Activated T-helper 1 cell treated with anti-CD3 and anti-CD28 coated beads, Interleukin-2, amount 50 U/mL, for 16 hours (primary cell): ENCODE measurements at places on chromosomes 7 and 10.
A peak's percentile ranks its signal among the peaks of the same experiment; 100 is the strongest.

DNA sequence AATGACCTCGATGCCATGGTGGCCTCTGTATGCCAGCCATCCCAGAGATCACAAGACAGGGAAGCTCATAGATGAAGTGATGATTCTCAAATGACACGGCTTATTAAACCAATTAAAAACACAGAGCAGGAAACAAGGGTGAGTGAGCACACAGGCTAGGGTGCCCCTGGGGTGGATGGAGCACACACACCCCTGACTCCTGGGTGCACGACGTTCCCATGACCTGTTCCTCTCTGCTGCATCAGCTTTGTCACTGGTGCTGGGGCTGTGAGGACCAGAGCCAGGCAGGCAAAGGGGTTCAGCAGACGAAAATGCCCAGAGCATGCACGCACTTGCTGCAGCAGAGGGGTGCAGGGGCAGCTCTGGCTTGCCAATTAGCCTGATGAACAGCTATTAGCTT lies 86.5 kb upstream of the LRRC4 start:
- no peak for DNase-seq

DNA sequence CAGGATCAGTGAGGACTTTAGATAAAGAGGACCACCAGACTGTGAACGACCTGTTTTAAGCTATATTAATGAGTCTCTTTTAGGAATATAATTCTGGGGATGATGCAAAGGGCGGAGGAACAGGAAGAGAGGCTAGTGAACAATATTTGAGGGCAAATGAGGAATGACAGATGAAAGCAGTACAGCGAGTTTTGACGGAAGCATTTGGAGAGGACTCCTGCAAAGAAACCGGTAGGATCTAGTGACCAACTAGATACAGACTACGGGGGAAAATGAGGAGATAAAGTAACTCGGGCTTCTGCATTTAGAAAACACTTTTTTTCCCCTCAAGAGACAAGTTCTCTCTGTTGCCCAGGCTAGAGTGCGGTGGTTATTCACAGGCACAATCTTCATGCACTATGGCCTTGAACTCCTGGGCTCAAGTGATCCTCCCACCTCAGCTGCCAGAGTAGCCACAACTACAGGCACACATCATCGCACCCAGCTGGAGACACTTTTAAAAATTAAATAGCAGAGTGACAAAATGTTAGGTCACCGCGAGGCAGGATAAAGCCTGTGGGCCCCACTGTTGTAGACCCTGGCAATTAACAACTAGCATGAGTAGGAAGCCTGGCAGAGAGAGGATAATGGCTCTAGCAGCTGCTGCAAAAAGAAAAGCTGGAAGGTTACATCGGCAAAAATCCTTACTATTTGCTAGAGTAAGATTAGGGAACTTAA lies 143.2 kb downstream of the SRPK2 start:
- no peak for DNase-seq

- no peak for DNase-seq
Observed at GRCh38 chr10:68566955-68567354, 6.8 kb downstream of the TET1 start.

GRCh38 chr7:150322833-150323681 lies at the start of the genes ACTR3C and LRRC61:
Gene ACTR3C, minus strand, starts transcription at chr7:150323545. Its CDS starts 28,249 bp downstream, at chr7:150295296.
Gene LRRC61, plus strand, starts transcription at chr7:150323355. Its CDS starts 13,507 bp downstream, at chr7:150336862.
- DNase-seq: peak; percentile 29

GRCh38 chr10:31153692-31154091 lies 122.0 kb upstream of the ZNF438 start:
- no peak for DNase-seq

DNA sequence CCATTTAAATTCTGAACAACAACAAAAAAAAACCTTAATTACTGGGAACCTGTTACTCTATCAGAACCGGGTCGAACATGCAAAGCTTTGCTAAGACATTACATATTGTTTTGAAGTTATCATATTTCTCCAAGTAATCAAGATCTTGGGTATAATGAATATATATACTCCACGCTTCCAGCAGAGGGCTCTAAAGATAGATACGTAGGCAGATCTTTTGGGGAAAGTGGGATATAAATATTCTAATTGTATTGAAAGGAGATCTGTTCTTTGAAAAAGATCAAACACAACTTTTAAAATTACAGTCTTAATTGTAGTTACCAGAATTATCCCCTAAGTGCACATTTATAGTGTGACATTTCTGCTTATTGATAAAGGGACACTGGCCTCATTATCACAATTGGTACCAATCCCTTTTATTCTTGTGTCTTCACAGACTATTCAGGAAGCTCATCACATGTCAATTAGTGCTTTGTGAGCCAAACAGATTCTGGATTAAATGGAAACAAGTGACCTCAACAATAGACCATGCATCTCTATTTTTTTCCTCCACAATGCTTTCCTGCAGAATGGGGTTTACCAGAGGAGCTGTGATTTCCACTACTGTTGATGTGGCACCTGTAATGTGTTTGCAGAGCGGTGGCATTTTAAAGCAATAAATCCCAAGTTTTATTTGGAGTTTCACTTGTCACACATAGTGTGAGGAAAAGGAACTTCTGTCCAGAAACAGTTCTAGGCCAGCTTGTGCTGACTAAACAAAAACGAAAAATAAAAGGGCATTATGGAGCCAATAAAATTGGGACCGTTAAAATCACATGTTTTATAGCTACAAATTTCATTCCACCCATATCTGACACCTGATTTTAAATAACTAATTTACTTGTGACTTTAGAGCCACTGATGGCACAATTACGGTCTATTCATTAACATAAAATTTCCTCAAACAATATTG lies 122.4 kb downstream of the CTTNBP2 start:
- no peak for DNase-seq

- no peak for DNase-seq
Observed at GRCh38 chr7:83413424-83413823, 235.5 kb downstream of the SEMA3E start.

- no peak for DNase-seq
Observed at GRCh38 chr7:140153666-140154161, 23.1 kb downstream of the KDM7A start.

GRCh38 chr10:72719941-72720592 lies 28.1 kb downstream of the MCU start:
- DNase-seq: no peak

GRCh38 chr7:24757353-24758275 lies at the start of gene GSDME:
Gene GSDME, minus strand, starts transcription at chr7:24757464. Its CDS starts 7,690 bp downstream, at chr7:24749774.
- DNase-seq: no peak

- DNase-seq: no peak
Observed at GRCh38 chr7:134126146-134126545, 994 bp upstream of the LRGUK start.

DNA sequence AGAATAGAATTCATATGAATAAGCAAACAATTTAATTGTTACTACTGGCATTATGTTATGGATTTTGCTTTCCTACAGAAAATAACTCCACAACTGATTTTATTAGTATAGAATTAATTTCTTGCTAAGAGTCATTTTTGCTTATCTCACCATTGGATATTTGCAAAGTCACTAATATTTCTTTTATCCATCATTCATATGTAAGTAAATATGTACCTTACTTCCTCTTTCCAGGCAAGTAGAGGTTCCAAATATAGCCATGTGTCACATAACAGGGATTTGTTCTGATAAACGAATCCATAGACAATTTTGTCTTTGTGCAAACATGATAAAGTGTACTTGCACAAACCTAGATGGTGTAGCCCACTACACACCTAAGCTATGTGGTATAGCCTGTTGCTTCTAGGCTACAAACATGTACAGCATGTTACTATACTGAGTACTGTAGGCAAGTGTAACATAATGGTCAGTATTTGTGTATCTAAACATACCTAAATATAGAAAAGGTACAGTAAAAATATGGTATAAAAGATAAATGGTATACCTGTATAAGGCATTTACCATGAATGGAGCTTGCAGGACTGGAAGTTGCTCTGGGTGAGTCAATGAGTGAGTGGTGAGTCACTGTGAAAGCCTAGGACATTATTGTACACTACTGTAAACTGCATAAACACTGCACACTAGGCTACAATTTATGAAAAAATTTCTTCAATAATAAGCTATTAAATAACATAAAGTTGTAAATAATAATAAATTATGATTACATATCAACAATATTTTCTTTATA lies 18.3 kb downstream of the KLLN start:
- no peak for DNase-seq

- no peak for DNase-seq
Observed at GRCh38 chr10:1662438-1663025, 74.8 kb downstream of the ADARB2 start.

GRCh38 chr7:20146451-20146850 lies 70.7 kb downstream of the MACC1 start:
- DNase-seq: no peak

DNA sequence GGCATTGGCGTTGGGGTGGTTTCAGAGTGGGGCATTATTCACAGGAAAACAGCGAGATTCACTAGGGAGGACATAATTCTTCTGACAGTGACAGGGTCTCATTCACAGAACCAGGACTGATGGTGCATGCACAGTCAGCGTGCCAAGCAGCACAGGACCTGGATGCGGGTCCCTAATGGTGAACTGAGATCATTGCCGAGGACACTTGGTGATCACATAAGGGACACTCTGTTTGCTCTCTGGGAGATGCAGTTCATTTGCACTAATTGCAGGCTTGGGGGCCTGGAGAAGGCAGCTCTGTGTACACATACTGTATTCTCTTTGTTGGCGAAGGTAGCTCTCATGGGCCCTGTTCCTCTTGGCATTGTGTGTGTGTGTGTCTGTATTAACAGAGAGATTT lies 716.1 kb downstream of the PHTF2 start:
- DNase-seq: no peak

DNA sequence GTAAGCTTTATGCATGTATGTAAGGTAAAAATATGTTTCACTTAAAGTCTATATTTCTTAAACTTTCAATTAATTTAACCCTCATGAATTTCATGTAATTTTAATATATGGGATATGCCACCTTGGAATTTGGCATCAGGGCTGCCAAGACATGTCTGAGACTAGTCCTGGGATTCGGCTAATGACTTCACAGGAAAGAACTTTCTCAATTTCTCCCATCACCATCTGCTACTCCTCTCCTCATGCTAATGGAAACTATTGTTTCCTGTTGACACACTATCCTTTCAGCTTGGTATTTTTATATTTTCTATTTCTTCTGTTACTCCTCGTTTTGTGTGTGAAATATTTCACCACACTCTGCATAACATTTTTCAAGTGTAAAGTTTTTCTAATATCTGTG lies 205.9 kb downstream of the ARL4A start:
- no peak for DNase-seq

DNA sequence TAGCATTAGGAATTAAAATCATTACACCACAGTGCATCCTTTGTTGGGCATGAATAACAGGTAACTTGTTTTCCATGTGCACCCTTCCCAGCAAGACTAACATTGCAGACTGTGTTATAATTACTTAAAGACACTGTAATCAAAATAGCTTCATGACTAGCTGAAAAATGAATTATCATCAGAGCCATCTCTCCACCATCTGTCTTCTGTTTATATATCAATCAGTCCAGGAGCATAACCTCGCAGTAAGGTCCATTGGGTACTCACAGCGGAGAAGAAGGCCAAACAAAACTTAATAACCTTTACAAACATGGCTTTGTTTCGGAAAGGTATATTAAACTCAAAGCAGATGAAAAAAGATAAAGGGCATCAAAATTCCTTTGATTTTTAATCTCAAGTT lies 90.6 kb downstream of the ODAD2 start:
- no peak for DNase-seq

DNA sequence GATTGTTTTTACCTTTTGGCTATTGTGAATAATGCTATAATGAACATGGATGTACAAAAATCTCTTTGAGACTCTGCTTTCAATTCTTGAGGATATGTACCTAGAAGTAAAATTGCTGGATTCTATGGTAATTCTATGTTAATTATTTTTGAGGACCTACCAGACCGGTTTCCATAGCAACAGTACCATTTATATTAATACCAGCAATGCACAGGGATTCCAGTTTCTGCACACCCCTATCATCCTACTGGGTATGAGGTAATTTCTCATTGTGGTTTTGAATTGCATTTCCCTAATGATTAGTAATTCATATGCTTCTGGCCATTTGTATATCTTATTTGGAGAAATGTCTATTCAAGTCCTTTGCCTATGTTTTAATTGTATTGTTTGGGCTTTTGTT lies 9.9 kb upstream of the PPP1R9A start:
- no peak for DNase-seq

GRCh38 chr7:5231116-5231515 lies 41.1 kb downstream of the WIPI2 start:
- no peak for DNase-seq

DNA sequence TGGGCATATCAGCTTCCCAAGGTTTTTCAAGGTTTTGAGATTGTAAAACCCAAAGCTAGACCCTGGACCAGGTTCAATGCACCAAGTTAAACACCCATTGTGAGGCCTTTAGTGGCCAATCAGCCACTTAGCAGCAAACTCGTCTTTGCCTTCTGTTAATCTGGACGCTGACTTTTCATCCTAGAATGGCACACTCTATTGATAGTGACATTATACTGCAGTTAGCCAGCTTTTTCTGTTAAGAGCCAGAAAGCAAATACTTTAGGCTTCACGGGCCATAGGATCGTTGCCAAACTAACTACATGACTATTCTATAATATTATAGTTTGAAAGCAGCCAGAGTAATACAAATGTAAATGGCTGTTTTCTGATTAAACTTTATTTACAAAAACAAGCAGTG lies 51.3 kb downstream of the VKORC1L1 start:
- no peak for DNase-seq

DNA sequence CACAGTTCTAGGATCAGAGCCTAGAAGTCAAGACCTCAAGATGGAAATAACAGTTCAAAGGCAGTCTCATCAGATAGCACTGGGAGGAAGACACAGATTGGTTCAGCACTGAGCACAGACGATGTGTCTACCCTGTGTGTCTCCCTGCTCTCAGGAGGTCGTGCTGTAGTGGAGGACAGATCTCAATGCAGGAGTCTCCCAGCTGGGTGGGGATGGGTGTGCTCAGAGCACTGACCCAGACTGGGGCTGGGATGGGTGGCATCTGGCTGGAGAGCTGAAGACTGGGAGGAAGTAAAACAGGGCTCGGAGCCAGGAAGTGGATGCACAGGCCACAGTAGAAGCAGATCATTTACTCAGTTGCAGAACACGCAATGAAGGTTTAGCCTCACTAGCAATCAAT lies 69.5 kb upstream of the GDF10 start:
- no peak for DNase-seq

GRCh38 chr7:103658055-103659005 lies 212.3 kb upstream of the SLC26A5 start:
- DNase-seq: no peak

DNA sequence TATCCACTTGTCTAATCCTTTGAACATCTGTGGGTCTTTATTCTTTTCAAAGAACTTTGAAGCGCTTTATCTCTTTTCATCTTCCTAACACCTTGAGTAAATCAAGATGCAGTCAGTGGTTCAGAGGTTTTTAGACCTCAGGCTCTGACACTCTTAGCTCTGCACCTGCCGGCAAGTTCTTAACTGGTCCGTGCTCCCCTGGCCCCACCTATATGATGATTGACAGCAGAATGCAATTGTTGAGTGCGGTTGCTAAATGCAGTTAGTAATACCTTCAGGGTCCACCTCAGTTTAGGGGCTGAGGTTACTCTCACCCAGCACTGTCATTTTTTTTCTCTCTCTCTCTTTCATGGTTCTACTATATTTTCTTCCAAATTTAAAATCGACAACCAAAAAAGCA lies 854.2 kb upstream of the AUTS2 start:
- no peak for DNase-seq

GRCh38 chr10:5047912-5048628 lies 44.4 kb upstream of the AKR1C2 start:
- no peak for DNase-seq
